ENCODE measurements at places on chromosomes 12 and 14.

DNA sequence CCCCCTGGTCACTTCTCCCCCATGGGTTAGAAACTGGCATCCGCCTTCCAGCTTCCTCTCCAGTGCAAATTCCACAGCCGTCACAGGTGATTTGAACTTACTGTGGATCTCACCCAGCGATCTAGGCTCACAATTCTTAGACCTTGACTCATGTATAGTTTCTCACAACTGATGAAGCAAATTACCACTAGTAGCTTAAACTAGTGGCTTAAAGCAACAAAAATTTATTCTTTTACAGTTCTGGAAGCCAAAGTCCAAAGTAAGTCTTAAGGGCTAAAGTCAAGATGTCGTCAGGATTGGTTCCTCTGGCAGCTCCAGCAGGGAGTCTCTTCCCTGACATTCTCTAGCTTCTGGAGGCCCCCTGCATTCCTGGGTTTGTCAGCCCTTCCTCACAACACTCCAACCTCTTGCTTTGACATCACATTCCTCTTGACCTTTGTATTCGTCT is 117.4 kb downstream of the KTN1 start:
- no peak for DNase-seq

- DNase-seq, result no peak
Observed at GRCh38 chr12:112341046-112341825, 41.0 kb downstream of the HECTD4 start.

GRCh38 chr12:39886106-39886505 is 219.8 kb downstream of the SLC2A13 start:
- no peak for DNase-seq

DNA sequence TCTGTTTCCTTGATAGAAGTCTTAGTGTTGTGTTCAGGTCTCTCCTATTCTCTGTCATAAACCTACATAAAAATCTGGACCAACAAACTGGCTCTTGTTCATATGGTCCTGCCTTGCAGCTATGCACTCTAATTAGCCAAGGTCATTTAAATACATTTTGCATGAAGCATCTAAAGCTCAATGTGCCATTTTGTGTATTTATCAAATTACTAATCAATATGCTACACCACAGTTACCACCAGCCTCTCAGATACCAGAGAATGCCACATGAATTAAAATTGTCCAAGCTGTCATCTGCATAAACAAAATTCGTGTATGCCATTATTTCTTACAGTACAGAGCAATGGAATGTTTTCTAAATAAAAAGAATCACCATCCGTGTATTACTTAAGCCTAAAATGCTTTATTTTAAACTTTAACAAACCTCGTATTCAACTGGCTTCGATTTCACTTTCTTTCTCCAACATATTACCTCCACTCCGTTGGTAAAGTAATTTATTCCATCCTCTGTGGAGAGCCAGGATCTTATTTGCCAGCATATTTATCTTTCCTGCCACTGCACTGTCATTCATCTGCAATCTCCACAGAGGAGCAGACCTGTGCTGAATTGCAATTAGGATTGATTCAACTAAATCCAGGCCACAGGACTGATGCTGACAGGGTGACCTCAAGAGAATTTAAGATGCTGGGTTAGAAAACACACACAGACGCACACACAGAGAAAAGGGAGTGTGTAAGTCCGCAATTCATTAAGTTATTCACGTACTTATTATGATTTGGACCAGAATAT is 284.1 kb upstream of the FOXG1 start:
- no peak for DNase-seq

GRCh38 chr12:21413369-21414277 is 23.8 kb upstream of the PYROXD1 start:
- no peak for DNase-seq

DNA sequence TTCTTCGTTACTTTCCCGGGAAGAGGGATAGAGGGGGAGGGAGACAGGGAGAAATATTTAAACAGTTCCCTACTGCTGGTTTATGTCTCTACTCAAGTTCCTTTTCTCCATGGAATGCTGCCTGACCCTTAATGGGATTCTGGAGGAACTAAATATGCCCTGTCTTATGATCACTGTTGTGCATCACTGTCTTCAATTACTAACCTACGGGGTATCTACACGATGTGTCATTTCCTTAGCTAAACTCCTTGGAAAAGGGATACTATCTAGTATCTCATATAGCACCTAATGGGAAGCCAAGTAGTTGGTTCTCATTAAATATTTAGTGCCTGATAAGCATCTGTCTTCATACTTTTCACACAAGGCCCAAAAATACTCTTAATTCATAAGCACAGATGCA is 37.5 kb upstream of the FBLN5 start:
- DNase-seq, result no peak

GRCh38 chr14:104201063-104201462 is 62.7 kb downstream of the KIF26A start:
- no peak for DNase-seq

GRCh38 chr12:2274733-2275132 is 221.9 kb downstream of the CACNA1C start:
- DNase-seq, result no peak

GRCh38 chr14:70416725-70417349 is at the start of gene SYNJ2BP:
SYNJ2BP (minus strand) TSS chr14:70417090; CDS start chr14:70416963, 127 bp downstream.
- peak; percentile 21 for DNase-seq

All from stimulated activated naive CD4-positive, alpha-beta T cell treated with Interleukin-2 at 50 U/mL for 16 hours (primary cell).